Nasal cavity respiratory epithelium epithelial cell of viscerocranial mucosa (primary cell): ENCODE measurements at places on chromosomes 1 and 21. TPM values are rescaled to one million over a fixed set of nuclear protein-coding genes. Genes with fewer than 3 reads are reported as not detected.

SHE gene
- total RNA-seq: 0.07 TPM in 1 of 2 replicates, not detected in the other

BRINP2 gene
- total RNA-seq: not detected in 2 replicates

S100A16 gene
- 568 and 750 TPM in 2 replicates for total RNA-seq

PADI2 gene
- total RNA-seq: 0.14 and 1.0 TPM in 2 replicates

AGT gene
- 0.07 TPM in 1 of 2 replicates, not detected in the other for total RNA-seq

ATP5PF gene
- 50.9 and 59.7 TPM in 2 replicates for total RNA-seq

C4BPA gene
- total RNA-seq: not detected in 2 replicates

SLAMF7 gene
- 2.4 and 4.6 TPM in 2 replicates for total RNA-seq

NHLH1 gene
- 0.07 TPM in 1 of 2 replicates, not detected in the other for total RNA-seq

HFM1 gene
- total RNA-seq: under 0.01 TPM in 1 of 2 replicates, not detected in the other

LEPROT gene
- 37.6 and 47.5 TPM in 2 replicates for total RNA-seq

DTL gene
- 0.14 and 0.34 TPM in 2 replicates for total RNA-seq

KRTAP19-3 gene
- not detected in 2 replicates for total RNA-seq

SLAMF8 gene
- total RNA-seq: not detected in 2 replicates

UMODL1 gene
- total RNA-seq: 0.07 TPM in 1 of 2 replicates, not detected in the other

CRP gene
- not detected in 2 replicates for total RNA-seq

SLC2A5 gene
- 0.34 and 0.50 TPM in 2 replicates for total RNA-seq

ACKR1 gene
- not detected in 2 replicates for total RNA-seq

BATF3 gene
- under 0.01 and 0.14 TPM in 2 replicates for total RNA-seq

OR14K1 gene
- total RNA-seq: not detected in 2 replicates

FCRL5 gene
- not detected in 2 replicates for total RNA-seq

C4BPB gene
- total RNA-seq: not detected in 2 replicates

ACTN2 gene
- under 0.01 TPM in 1 of 2 replicates, not detected in the other for total RNA-seq
